ENCODE measurements at places on chromosomes 1 and 21.
A peak's percentile ranks its signal among the peaks of the same experiment; 100 is the strongest.

DNA sequence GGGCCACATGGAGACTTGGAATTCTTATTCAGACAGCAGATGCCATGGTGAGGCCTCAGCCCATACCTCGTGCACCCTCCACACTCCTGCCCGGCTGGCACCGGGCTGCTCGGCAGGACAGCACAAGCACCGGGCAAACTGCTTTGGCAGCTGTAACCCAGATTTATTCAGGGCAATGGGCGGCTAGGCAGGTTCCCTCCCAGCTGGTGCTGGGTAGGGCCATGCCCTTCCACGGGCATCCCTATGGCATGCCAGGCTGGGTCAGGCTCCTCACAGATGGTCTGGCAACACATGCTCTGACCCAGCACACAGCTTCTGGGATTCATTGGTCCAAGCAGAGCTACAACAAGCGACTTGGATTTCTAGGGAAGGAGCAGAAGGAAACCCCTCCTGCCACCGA lies 53.4 kb downstream of the ATP1A1 start:
- DNase-seq: no peak

GRCh38 chr1:42333662-42334239 lies 1.3 kb downstream of the FOXJ3 start:
- no peak for DNase-seq

GRCh38 chr1:25727635-25728286 lies 72.2 kb upstream of the SELENON start:
- no peak for DNase-seq

DNA sequence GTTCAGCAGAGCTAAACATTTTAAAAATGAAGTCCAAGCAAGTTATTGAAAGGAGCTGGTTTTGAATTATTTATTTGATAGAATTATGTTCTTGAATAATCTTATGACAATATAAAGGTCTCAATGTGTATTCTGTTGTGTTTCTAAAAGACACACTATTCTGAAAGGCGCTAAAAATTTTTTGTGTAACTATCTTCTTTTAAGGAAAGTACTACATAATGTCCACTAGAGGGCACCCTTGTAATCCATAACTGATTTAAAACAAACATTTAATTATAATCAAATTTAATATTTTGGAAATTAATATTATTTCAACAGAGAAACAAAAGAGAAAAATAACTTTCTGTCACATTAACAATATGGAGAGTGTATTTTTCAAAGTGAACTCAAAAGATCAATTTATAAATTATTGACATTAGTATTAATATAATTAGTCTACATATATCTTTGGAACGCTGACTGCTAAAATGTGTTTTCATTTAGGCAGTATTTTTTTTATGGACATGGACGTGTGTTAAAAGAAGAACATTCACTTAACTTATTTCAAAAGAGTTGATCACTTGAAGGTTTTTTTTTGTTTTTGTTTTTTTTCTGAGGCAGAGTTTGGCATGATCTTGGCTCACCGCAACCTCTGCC lies 248.4 kb downstream of the DENND1B start:
- DNase-seq: peak; percentile 40

- DNase-seq: no peak
These were observed 23.6 kb downstream of the ARMH1 start for GRCh38 chr1:44698138-44698537.

- DNase-seq: no peak
These were observed 40.2 kb downstream of the EDN2 start for GRCh38 chr1:41444246-41444645.

DNA sequence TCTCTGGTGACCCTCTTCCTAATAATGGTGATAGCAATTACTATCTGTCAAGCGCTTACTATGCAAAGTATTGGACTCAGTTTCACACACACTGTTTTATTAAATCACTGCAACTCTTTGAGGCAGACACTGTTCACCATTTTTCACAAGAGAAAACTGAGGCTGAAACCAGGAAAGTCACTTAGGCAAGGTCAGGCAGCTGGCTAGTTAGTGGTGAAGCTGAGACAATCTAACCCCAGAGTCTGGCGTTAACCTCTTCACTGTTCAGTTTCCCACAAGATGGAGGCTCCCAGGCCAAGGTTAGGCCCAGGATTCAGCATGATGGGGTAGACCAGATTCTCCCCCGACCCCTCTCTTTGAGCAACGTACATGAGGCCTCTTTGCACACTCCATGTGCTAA lies 4.8 kb upstream of the GJA8 start:
- no peak for DNase-seq

DNA sequence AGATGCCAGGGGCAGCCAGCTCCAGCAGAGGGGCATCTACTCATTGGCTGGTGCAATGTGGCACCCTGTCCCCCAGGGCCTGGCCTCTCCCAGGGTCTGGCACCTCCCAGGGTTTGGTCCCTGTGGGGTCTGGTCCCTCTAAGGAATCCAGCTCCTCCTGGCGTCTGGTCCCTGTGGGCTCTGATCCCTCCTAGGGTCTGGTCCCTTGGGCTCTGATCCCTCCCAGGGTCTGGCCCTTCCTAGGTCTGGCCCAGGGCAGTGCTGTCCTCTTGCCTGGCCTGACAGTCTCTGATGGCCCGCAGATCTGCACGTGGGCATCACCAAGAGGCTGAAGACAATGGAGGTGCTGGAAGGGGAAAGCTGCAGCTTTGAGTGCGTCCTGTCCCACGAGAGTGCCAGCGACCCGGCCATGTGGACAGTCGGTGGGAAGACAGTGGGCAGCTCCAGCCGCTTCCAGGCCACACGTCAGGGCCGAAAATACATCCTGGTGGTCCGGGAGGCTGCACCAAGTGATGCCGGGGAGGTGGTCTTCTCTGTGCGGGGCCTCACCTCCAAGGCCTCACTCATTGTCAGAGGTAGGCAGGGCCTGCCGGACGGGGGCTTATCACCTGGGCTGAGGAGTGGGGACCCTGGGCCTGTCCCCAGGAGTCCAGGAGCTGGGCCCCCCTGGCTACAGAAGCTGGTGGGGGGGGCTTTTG lies 73.9 kb downstream of the OBSCN start:
- DNase-seq: peak; percentile 14

DNA sequence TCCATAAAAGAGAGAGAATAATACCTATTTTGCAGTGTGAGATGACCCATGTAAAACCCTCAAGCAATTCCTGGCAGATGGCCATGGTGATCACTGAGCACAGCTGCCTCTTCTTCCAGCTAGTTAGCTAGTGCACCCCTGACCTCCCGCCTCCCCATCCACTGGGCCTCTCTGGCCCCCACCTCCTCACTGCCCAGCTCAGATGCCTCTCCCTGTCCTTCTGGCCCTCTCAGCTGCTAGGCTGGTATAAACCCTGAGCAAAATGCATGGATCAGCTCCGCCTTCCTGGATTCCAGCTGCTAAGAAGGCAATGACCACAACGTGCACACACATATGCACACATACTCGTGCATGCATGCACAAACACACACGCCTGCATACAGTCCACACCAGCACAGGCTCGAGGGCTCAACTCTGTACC lies 117.2 kb downstream of the DMRTB1 start:
- DNase-seq: no peak

GRCh38 chr1:203338335-203339036 lies 12.4 kb downstream of the FMOD start:
- peak; percentile 67 for DNase-seq

- DNase-seq: no peak
These were observed 8.0 kb downstream of the ARHGEF16 start for GRCh38 chr1:3462356-3463012.

- no peak for DNase-seq
These were observed 6.0 kb downstream of the S100B start for GRCh38 chr21:46598581-46599572.

- no peak for DNase-seq
These were observed 469.8 kb upstream of the OLFM3 start for GRCh38 chr1:102466487-102466886.

GRCh38 chr1:202009326-202010179 lies 834 bp upstream of the ELF3 start:
- DNase-seq: peak; percentile 61

GRCh38 chr1:205665201-205666045 lies 14.9 kb downstream of the SLC45A3 start:
- DNase-seq: no peak

DNA sequence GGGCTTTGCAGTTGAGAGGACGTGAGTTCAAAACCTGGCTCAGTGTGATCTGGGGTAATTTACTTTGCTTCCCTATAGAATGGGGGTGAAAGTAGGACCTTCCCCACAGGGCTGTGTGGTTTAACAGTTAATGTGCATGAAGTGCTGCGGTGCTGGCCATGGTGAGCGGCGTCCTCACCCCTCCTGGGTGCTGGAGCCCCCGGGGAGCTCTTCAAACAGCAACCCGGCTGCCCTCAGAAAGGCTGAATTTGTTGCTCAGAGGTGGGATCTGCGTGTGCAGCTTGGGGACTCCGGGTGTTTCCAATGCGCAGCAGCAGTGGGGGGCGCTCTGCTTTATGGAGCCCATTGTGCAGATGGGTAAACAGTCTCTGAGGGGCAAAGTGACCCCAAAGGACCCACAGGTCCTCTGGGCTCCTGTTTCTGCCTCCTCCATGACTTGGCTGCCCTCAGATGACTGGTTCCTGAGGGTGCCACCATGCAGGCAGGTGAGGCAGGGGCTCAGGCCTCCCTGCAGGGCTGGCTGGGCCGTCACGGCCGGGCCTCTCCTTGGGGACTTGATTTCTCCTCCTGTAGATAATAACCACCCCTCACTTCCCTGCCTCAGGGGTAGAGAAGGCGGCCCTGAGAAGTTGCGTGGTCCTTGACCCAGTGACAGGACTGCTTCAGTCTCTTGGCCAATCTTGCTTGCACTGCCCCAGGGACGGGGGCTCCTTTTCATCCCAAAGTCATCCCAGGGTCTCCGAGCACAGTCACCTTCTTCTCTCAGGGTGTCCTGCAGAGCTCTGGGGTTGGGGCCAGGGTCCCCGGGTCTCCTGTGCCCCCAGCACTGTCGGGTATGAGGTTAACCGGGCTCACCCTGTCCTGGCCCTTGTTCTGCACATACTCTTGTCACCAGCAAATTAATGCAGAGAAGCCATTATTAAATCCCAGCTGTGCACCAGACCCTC lies 40.3 kb downstream of the DMRTB1 start:
- no peak for DNase-seq

GRCh38 chr1:161910604-161911003 lies 113.1 kb downstream of the OLFML2B start:
- no peak for DNase-seq

GRCh38 chr1:246837418-246838117 lies 94.2 kb downstream of the AHCTF1 start:
- no peak for DNase-seq

DNA sequence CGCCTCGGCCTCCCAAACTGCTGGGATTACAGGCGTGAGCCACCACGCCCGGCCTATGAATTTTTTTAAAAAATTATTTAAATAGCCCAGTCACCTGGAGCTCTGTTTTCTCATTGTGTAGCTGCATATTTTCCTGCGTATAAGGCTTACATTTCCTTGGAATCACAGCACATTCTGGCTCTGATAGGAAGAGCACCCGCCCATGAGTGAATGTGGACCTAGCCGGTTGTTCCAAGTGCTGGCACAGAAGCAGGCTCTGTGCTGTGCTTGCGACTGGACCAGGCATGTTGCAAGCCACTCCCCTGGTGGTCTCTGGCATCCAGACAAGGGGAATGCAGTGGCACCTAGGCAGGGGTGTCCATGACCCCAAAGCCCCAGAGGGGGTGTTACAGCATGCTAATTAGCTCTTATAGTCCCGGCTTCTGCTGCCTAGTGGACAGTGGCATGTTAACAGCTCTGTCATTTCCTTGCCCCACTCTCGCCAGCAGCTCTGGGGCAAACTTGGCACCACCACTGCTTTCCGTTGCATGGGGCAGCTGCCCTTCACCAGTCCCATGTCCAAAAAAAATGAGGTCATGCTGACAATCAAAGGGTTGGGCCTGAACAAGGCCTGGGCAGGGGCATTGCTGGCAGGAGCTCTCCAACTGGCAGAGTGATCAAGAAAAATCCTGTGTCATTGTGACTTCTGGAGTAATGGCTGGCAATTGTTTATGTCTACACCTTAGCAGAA lies 5.2 kb upstream of the VTCN1 start:
- DNase-seq: no peak

- no peak for DNase-seq
These were observed 33.3 kb downstream of the COQ8A start for GRCh38 chr1:226973371-226973897.

- no peak for DNase-seq
These were observed 9.7 kb downstream of the AJAP1 start for GRCh38 chr1:4664095-4664494.

DNA sequence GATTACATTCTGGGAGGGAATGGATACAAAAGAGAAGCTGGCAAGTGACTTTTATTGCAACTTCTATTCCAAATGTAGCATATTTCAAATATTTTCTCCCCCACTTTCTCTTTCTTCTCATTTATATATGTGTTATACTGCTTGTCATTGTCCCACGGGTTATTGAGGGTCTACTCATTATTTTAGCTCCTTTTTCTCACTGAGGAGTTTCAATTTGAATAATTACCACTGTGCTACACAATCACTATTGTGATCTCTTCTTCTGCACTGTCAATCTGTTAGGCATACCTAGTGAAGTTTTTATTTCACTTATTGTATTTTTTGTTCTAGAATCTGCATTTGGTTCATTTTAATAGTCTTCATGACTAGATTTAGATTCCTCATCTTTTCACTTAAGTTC lies 339.7 kb downstream of the PTPRC start:
- no peak for DNase-seq

DNA sequence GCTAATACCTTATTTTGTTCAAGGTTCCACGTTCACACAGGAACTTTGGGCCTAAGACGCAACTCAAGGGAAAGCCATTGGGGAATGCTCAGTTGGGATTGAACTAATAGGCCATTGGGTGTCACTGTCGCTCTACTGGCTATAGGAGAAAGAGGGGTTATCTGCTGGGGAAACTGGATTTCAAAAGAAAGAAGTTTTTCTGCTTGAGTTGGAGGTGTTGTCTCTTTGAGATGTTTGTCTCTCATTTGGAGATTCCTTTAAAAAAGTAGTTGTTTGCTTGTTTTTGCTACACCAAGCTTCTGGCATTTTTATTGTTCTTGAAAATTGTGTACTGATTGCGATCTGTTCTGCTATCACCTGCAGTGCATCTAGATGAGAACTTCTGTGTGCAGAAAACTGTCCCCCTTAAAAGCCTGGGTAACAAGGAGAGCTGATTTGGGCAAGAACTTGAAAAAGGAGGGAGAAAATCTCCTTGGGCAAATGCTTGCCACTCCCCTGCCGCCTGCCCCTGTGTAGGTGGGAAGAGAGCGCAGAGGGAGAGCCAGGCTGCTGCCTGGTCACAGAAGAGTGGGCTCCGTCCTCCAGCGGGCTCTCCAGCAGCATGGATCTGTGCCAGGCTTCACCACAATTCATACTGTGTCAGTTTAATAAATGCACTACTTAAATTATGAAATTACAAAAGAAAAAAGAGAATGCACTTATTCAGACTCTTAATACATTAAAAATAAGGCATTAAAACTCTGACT lies 39.9 kb downstream of the PEX14 start:
- DNase-seq: no peak

DNA sequence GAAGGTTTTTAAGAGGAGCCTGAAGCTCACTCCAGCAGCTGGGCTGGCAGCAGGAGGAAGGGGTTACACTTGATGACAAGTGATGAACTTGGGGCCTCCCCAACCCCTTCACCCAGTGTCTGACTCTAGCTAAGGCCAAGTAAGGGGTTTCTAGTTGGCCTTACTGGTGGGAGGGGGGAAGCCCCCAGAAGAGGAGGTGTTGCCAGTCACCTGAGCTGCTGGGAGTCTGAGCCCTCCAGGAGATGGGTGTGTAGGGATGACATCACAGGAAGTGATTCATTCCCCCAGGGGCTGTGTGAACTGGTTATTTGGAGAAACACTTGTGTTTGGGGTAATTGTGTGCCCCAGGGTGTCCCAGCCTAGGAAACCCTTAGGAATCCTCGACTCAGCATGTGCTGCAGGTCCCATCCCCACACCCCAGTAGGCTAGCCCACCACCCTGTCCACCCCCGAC lies 3.1 kb downstream of the PADI1 start:
- DNase-seq: no peak

- DNase-seq: peak; percentile 16
These were observed 944 bp downstream of the PLPPR5 start for GRCh38 chr1:99003581-99004253.

Data from naive thymus-derived CD8-positive, alpha-beta T cell (primary cell).